BJ (cell line): ENCODE measurements at places on chromosomes 3 and 15.

DNA sequence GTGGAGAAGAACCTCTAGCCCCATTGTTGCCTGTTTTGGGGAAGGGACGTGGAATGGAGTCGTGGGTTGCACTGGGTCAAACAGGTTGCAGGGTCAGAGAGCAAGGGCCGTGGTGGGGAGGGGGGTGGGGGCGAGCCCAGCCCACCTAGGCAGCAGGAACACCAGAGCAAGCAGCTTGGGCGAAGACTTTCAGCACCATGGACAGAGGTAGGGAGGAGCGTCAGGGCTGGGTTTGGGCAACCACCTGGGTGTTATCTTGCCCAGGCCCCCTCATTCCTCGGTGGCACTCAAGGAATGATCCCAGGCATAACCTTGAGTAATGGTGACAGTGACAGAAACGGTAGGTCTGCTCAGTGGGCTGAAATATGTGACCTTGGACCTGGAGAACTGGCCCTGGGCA is 45.9 kb upstream of the TMEM115 start:
- no peak for DNase-seq

DNA sequence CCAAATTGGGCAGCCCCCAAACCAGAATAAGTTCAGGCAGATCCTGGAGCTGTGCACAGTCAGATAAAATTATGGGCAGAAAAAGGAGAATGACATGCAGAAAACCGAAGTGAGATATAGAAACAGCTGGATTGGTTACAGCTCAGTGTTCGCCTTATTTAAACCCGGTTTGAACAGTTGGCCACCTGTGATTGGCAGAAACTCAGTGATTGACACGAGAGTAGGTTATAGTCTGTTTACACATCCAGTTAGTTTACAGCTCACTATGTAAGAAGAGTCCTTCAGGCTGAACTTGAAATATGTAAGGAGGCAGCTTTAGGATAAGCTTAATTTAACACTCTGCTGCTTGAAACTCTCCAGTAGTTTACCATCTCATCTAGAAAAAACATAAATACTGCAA is 271.6 kb upstream of the ARRDC4 start:
- no peak for DNase-seq

DNA sequence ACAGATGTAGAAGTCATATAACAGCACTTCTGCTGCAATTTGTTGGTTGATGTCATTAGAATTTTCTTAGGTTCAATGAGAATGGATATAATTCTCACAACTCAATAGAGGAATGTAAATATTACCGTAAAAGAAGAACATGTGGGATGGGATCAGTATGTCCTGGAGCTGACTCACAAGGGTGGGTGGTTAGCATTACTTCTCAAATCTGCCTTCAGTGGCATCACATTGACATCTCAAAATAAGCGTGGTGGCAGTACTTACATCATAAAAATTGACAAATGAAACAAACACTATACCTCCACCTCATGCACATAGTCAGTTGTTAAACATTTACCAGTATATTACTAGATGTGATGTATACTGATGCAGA is 1068.0 kb upstream of the CADM2 start:
- no peak for DNase-seq

GRCh38 chr3:23945913-23946687 is 1.0 kb downstream of the NR1D2 start:
- peak; percentile 75 for DNase-seq

DNA sequence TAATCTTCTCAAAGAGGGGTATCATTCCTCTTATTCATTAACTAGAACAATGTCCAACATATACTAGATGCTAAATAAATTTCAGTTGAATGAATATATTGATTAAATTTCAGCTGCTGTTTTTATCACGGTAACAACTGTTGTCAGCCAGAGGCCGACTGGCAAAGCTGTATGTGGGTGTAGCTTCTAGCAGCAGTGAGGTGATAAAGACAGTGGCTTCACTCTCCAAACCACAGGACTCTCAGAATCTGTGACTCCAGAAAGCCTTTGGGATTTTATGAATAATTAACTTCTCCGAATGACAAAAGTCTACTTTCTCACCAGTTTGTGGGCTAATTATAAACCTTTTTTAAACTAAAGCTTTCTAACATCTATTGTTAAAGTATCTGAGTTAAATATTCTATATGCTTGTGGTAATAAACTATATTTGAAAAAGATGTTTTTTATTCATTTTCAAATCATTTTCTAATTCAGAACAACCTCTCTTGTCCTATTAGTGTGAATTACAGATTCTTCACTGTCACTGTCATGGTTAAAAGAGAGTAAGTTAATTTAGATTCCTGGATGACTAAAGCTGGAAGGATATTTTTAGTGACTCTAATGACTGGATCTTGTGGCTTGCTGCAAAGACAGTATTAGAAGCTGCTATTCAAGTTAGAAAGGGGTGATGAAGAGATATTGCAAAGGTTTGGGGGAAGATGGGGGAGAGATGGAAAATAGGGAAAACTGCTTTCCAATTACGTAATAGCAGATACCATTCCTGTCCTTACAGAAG is 796.4 kb upstream of the ARPP21 start:
- no peak for DNase-seq

DNA sequence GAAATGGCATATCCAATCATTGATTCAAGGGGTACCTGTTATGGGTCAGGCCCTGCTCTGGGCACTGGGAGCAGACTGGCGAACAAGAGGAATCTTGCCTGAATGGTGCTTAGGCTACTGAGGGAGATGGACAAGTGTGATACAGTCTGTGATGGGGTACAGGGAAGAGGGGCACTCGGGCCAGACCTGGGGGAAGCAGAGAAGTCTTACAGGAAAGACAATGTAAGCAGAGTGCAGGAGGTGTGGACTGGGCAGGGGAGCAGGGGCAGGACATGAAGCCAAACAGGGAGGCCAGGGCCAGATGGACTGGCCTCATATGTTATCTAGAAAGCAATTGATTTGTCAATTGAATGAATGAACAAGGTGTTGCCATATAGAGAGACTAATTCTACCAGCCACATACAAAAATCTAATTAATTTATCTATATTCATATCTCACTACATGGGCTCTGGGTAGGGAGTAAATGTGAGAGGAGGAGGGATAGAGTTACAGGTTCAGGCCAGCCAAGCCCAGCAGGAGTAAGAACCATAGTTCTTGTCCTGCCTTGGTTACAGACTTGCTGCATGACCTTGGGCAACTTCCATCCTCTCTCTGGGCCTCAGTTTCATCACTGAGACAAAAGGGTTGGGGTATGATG is 3.6 kb upstream of the IGDCC4 start:
- DNase-seq: no peak

- no peak for DNase-seq
Measured at GRCh38 chr3:100526613-100527346, 34.4 kb downstream of the TMEM45A start.

GRCh38 chr15:27017168-27017809 is 46.3 kb downstream of the GABRG3 start:
- no peak for DNase-seq
